Caki2 (cell line): ENCODE measurements at places on chromosomes 5 and 9. TPM values are rescaled to one million over a fixed set of nuclear protein-coding genes. Genes with fewer than 3 reads are reported as not detected.

Gene SKP2
- 30.7 and 34.0 TPM in 2 replicates for total RNA-seq

Gene ARL15
- total RNA-seq, result 3.9 and 6.7 TPM in 2 replicates

Gene RANBP3L
- total RNA-seq, result not detected in 2 replicates

Gene IL9
- total RNA-seq, result not detected in 2 replicates

Gene DNAJC18
- total RNA-seq, result 1.4 and 3.3 TPM in 2 replicates

Gene ADAMTS13
- total RNA-seq, result 3.0 and 3.7 TPM in 2 replicates

Gene MSMP
- not detected in 2 replicates for total RNA-seq

Gene FBXL7
- total RNA-seq, result 0.12 and 3.1 TPM in 2 replicates

Gene CDC25C
- 8.7 and 13.4 TPM in 2 replicates for total RNA-seq

Gene C1QTNF3
- 0.74 TPM in 1 of 2 replicates, not detected in the other for total RNA-seq

Gene ADAMTS2
- total RNA-seq, result 4.1 and 5.0 TPM in 2 replicates

Gene CCDC180
- 2.5 and 2.7 TPM in 2 replicates for total RNA-seq

Gene NEUROG1
- total RNA-seq, result not detected in 2 replicates

Gene NSD1
- total RNA-seq, result 15.4 and 18.5 TPM in 2 replicates

Gene SPACA9
- total RNA-seq, result 0.17 and 2.2 TPM in 2 replicates

Gene PCDHGB4
- total RNA-seq, result not detected in 2 replicates

Gene CCDC192
- not detected in 2 replicates for total RNA-seq

Gene CYLC2
- not detected in 2 replicates for total RNA-seq

Gene WDR38
- total RNA-seq, result not detected in 2 replicates

Gene LCN9
- total RNA-seq, result not detected in 2 replicates

Gene FIBCD1
- 25.8 and 33.0 TPM in 2 replicates for total RNA-seq

Gene IFNB1
- total RNA-seq, result not detected in 2 replicates

Gene ENTPD8
- total RNA-seq, result not detected in 2 replicates

Gene CCL28
- 4.8 and 8.2 TPM in 2 replicates for total RNA-seq

Gene MEF2C
- total RNA-seq, result 0.24 and 3.6 TPM in 2 replicates

Gene HTR1A
- not detected in 2 replicates for total RNA-seq

Gene ACSL6
- total RNA-seq, result not detected in 2 replicates

Gene RNF208
- total RNA-seq, result not detected in 2 replicates

Gene PPP3R2
- total RNA-seq, result not detected in 2 replicates

Gene PCDHB5
- total RNA-seq, result 13.9 and 17.1 TPM in 2 replicates

Gene ADGRD2
- total RNA-seq, result 0.26 TPM in 1 of 2 replicates, not detected in the other

Gene GRIN3A
- total RNA-seq, result not detected in 2 replicates

Gene TTLL11
- 1.7 TPM in 1 of 2 replicates, not detected in the other for total RNA-seq

Gene SUSD3
- not detected in 2 replicates for total RNA-seq

Gene SPINK13
- total RNA-seq, result 0.14 and 1.3 TPM in 2 replicates
